ENCODE measurements at places on chromosomes 4 and X.

DNA sequence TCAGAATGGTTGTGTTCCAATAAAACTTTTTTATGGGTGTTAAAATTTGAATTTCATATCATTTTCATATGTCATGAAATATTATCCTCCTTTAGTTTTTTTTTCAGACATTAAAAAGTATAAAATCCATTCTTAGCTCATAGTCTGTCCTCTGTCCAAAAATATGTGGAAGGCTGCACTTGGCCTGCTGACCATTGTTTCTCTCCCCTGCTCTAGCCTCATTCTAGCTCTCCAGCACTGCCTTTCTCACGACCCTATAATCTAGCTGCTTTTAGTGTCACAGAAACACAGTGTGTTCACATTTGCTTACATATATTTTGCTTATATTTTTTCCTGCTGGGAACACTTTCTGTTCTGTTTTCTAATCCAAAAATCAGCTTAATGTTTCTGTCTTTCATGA lies 165.0 kb upstream of the ANK2 start:
- no peak for DNase-seq

- no peak for DNase-seq
These were observed 180.4 kb downstream of the MAML3 start for GRCh38 chr4:139973616-139974015.

GRCh38 chr4:18698119-18698883 lies 676.7 kb upstream of the LCORL start:
- no peak for DNase-seq

DNA sequence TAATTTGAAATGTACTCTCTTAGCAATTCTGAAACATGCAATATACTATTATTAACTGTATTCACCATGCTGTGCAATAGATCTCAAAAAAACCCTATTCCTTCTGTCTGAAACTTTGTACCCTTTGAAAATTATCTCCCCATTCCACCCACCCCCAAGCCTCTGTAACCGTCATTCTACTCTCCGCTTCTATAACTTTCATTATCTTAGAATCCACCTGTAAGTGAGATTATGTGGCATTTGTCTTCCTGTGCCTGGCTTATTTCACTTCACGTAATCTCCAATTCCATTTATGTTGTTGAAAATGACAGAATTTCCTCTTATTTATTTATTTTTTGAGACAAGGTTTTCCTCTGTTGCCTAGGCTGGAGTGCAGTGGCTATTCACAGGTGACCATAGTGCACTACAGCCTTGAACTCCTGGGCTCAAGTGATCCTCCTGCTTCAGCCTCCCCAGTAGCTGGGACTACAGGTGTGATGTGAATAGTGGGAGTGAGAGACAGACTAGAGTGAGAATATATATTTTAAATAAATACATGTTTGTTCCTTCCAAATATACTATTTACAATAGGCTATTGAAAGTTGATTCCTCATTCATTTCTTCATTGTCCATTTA lies 30.5 kb downstream of the VSIG4 start:
- DNase-seq = no peak

DNA sequence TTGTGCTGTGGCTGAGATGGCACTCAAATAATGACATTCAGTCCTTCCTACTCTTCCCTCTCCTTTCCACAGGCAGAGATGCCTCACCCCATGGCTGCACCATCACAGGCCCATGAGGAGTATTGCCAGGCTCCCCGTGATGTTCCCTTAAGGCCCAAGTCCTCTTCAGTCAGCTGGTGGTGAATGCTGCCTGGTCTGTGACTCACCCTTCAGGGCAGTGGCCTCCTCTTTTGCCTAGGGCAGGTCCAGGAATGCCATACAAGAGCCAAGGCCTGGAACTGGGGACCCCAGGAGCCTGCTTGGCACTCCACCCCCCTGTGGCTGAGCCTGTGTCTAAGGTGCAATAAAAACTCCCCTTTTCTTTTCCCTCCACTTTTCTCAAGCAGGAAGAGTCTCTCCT lies 144.2 kb upstream of the GEMIN8 start:
- no peak for DNase-seq

- DNase-seq = no peak
These were observed 3.7 kb upstream of the SRP72 start for GRCh38 chr4:56463711-56464110.

DNA sequence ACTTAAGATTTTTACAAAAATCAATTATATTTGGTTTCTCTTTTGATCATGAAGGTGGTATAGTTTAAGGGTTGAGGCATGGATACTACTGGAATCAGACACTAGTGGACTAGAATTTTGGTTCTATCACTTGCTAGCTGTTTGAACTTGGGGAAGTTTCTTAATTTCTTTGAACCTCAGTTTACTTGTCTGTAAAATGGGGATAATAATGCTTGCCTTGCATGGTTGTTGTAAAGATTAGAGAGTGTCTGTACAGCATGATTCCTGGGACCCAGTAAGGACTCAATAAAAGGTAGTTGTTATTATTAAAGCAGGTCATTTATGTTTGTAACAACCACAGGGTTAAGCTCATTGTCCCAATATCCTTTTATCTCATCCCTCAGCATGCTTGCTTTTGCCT lies 36.0 kb downstream of the TMEM164 start:
- DNase-seq = no peak

GRCh38 chr4:141840299-141840986 lies 204.1 kb downstream of the IL15 start:
- DNase-seq = no peak
